ENCODE measurements at places on chromosomes 16 and 17. TPM values are rescaled to one million over a fixed set of nuclear protein-coding genes. Genes with fewer than 3 reads are reported as not detected.

DNA sequence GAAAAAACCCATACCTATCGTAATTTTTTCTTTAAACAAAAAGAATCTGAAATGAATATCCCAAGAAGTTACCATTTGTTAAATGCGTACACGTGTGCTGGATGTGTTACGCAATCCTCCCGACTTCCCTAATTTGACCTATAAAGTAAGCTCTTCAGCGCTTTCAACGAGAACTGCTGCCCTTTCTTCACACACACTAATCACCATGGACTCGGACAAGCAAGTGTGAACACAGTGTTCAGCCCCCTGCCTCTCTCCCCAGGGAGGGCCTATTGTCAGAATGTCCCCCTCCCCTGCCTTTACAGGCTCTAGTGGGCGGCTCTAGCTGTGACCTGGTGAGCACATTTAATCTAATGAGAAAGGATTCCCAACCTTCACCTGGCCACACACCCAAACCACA lies 216.1 kb downstream of the CEP112 start:
- no peak overlapping the region for H3K4me3 ChIP-seq
- no peaks in the 10 kb centered on the region for H3K36me3 ChIP-seq
- DNase-seq: no peak
- no peaks in the 10 kb centered on the region for H3K27me3 ChIP-seq

DNA sequence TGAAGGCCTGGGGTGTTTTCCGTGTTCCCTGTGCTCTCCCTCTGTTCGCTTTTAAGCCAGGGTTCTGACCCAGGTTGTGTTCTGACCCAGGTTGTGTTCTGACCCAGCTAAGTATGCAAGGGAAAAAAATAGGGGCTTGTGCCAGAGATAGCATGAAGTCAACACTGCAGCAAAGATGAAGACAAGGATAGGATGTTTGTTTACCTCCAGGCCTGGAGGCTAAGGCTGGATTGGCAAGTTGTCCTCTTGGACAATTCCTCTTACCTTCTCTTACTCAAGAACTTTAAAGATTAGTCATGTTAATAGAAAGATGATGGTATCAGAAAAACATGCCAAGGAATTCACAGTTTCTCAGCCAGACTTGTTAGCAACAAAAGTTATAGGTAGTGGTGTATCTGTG lies 19.4 kb downstream of the LYRM9 start:
- no peak overlapping the region for H3K27ac ChIP-seq
- peaks cover 6% of the 10 kb centered on the region for H3K36me3 ChIP-seq
- H3K4me3 ChIP-seq: no peak overlapping the region
- H3K4me1 ChIP-seq: no peaks in the 10 kb centered on the region
- DNase-seq: no peak

DNA sequence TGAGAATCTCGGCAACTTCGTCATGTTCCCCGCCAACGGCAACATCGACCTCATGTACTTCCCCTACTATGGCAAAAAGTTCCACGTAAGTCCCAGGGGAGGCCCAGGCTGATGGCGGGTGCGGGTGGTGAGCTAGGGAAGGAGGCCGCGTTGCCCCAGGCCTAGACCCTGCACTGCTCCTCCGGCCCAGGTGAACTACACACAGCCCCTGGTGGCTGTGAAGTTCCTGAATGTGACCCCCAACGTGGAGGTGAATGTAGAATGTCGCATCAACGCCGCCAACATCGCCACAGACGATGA lies 4.8 kb downstream of the ATP1B2 start:
- no peak overlapping the region for H3K4me3 ChIP-seq
- H3K36me3 ChIP-seq: no peaks in the 10 kb centered on the region
- no peak for DNase-seq
- peaks cover 12% of the 10 kb centered on the region for H3K4me1 ChIP-seq
- no peak overlapping the region for H3K27ac ChIP-seq

- DNase-seq: no peak
- no peaks in the 10 kb centered on the region for H3K4me1 ChIP-seq
- no peak overlapping the region for H3K4me3 ChIP-seq
- H3K27ac ChIP-seq: no peak overlapping the region
- no peaks in the 10 kb centered on the region for H3K27me3 ChIP-seq
These were observed 86.9 kb upstream of the HLF start for GRCh38 chr17:55177855-55178217.

The ICAM2 gene
- total RNA-seq: 41.6 TPM

DNA sequence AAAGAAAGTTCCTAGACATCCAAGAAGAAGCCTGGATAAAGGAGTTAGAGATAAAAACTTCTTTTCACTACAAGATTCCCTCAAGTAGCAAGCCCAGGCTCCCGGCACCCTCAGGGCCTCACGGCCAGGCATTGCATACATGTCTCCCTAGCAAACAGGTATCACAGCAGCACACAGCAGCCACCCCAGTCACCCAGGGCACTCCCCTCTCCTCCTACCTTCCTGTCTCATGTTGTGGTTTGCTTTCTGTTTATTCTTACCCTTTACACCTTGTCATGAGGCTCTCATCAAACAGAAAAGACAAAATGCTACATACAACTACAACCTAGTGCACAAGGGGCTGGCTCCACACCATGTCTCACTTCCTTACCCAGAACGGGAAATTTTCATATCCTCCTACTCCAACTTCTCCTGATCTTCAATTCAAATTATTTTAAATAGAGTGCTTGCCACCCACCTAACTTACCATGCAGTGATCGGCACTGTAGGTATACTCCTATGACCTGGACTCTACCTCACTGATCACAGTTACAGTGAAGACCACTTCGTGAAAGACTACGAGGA lies 42.7 kb downstream of the XPO6 start:
- no peaks in the 10 kb centered on the region for H3K27me3 ChIP-seq
- peaks cover 8% of the 10 kb centered on the region for H3K4me1 ChIP-seq
- DNase-seq: no peak
- no peak overlapping the region for H3K4me3 ChIP-seq

The CCL17 gene
- not detected for total RNA-seq

DNA sequence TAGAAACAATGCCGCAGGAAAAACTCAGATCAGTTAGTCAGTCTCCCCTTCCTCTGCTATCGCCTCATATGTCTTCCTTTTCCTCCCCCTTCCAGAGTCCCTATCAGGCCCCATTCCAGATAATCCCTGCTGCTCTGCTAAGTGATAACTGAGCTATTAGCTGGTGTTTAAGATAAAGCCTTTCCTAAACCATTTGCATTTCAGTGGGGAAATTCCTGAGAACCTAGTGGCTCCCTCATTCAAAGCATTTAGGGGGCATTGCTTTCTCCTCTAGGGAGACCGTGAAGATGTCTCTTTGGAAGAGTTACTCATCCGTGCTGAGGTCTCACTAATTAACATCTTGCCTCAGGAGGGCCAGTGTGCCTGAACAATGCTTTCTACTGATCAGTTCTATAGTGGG lies 401.6 kb downstream of the NPIPA7 start:
- H3K27me3 ChIP-seq: no peaks in the 10 kb centered on the region
- no peak overlapping the region for H3K27ac ChIP-seq
- no peaks in the 10 kb centered on the region for H3K36me3 ChIP-seq

DNA sequence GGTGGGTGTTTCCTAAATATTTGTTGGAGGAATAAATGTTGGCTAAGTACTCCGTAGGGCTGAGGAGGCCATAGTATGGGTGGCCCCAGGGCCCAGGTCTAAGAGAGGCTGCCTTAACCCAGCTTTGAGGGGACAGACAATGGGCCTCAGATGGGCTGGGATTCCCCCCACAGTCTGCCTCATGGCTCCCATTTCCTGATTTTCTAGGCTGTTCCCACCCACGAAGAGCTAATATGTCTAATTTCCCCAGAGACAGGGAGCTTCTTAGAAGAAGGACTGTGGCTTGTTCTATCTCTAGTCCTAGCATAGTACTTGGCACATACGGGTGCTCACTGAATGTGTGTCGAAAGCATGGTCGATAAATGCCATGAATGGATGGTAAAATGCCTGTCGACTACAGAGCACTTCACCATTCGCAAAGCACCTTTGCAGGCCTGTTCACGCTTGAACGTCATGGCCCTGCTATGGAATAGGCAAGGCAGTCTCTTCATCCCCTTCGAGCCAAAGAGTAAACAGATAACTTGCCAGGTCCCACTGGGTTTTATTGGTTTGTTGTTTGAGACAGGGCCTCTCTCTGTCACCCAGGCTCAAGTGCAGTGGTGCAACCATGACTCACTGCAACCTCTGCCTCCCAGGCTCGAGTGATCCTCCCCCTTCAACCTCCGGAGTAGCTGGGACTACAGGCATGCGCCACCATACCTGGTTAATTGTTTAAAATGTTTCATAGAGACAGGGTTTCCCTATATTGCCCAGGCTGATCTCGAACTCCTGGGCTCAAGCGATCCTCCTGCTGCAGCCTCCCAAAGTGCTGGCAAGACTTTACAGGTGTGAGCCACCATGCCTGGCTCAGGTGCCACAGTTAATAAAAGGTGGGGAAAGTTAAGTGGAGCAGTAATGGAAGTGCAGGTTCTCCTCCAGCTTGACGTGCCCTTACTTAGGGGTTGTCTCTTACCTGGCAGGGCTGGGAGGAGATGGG lies 9.7 kb downstream of the CHAD start:
- H3K4me1 ChIP-seq: no peaks in the 10 kb centered on the region
- no peak overlapping the region for H3K27ac ChIP-seq
- no peaks in the 10 kb centered on the region for H3K27me3 ChIP-seq
- H3K4me3 ChIP-seq: no peak overlapping the region
- no peaks in the 10 kb centered on the region for H3K36me3 ChIP-seq

DNA sequence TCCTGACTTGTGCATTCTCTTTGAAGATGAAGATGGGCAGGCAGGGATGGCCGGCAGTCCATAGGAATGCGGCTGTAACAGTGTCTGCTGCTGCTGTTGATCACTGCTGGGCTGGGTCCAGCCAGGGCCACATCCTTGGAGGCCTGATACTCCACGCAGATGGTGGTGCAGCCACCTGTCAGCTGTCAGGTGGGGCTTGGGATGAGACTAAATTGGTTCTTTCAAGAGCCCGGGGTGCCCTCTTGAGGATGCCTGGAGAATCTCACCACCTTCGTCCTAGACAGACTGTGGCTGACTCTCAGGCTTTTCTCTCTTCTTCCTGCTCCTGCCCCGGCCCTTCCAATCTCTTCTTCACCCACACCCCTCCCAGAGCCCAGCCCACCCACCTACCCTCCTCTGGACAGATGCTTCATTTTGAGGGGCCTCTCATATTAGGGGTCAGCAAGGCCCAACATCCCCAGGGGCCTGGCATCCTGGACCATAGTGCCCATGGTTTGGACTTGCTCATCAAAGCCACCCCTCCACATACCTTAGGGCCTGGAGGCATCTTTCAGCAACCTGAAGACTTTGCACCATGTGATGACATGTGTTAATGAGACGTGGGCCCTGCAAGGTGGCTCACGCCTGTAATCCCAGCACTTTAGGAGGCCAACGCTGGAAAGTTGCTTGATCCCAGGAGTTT lies 19.1 kb downstream of the OSBPL7 start:
- no peak for DNase-seq
- H3K36me3 ChIP-seq: peaks cover 5% of the 10 kb centered on the region
- H3K4me1 ChIP-seq: peaks cover 15% of the 10 kb centered on the region
- H3K27ac ChIP-seq: no peak overlapping the region
- no peaks in the 10 kb centered on the region for H3K27me3 ChIP-seq

DNA sequence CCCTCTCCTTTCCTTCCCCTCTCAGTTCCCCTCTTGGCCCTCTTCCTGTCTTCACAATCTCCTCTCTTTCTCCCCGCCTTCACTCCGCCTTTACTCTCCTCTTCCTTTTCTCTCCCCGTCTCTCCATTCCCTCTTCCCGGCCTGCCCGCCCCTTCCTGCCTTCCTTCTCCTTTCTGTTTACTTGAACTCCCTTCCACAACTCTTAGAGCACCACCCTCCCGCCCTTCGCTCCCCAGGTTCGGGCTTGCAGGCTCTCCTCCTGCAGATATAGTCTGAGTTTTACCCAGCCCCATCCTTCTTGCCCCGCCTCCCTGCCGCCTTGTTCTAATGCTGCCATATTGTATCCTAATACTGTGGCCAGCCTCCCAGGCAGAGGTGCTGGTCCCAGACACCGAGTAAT lies 201.5 kb upstream of the N4BP1 start:
- H3K27ac ChIP-seq: no peak overlapping the region
- no peaks in the 10 kb centered on the region for H3K27me3 ChIP-seq
- no peaks in the 10 kb centered on the region for H3K36me3 ChIP-seq
- no peaks in the 10 kb centered on the region for H3K4me1 ChIP-seq
- no peak for DNase-seq
- H3K4me3 ChIP-seq: no peak overlapping the region

- H3K4me3 ChIP-seq: peak overlapping the region; percentile 82
- no peak for DNase-seq
- H3K36me3 ChIP-seq: peaks cover 22% of the 10 kb centered on the region
- H3K4me1 ChIP-seq: peaks cover 35% of the 10 kb centered on the region
- H3K27me3 ChIP-seq: no peaks in the 10 kb centered on the region
These were observed 625 bp downstream of the DVL2 start for GRCh38 chr17:7233701-7234082.

DNA sequence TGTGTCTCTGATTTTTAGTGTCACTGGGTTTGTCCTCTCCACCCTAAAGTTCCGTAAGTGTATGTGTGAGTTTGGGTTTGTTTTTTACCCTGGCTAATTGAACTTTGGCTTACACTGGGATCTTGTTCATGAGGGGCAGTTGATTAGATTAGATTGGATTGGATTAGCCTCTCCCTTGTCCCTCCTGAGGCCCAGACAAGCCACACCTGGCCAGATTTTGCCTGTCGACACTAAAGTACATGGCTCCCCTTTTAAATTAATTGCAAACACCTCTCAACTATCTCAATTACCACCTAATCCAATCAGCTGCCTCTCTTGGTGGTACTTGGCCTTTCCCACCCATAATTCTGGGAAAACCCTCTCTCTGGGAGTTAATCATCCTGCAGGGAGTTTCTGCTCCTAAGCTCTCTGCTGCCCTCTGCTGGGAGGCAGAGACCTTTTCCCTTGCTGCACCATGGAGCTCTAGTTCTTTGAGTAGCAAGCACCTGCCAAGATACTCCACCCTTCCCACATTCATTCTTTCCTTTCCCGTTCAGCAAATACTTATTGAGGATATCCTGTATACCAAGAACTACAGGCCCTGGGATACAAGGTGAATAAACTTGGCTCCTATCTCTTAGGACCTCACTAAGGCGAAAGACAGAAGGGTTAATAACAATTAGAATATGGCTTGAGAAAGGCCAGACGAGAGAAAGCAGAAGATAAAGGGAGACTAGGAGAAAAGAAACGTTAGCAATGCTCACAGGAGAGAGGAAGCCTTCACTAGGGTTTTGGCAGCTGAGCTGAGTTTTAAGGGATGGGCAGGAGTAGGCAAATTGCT lies 60.0 kb upstream of the MPHOSPH6 start:
- no peak for DNase-seq
- H3K4me1 ChIP-seq: no peaks in the 10 kb centered on the region
- H3K27ac ChIP-seq: no peak overlapping the region
- H3K4me3 ChIP-seq: no peak overlapping the region
- H3K27me3 ChIP-seq: no peaks in the 10 kb centered on the region
- no peaks in the 10 kb centered on the region for H3K36me3 ChIP-seq

DNA sequence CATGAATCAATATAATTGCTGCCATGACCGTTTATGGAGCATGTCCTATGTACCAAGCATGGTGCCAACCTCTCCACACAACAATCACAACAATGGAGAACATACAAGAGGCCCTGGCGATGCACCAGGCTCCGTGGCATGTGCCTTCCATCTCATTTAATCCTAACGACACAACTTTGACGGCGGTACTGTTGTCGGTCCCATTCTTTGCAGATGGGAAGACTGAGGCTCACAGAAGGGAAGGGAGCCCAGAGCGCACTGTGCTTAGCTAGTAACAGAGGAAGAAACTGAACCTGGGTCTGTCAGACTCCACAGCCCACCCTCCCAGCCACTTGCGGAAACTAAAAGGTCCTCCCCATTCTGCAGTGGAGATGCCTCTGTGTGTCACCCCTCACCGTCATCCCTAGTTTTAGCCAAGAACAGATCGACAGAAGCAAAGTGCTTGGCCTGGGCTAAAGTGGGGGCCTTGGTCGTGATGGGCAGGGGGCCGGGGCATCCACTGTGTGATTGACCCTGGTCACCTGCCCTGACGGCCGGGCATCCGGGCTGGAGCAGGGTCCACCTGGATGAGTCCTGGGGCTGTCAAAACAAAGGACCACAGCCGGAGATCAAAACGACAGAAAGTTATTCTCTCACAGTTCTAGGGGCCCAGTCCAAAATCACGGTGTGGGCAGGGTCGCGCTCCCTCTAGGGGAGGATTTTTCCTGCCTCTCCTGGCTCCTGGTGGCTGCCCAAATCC lies 183.9 kb downstream of the C16orf95 start:
- no peak overlapping the region for H3K4me3 ChIP-seq
